ENCODE measurements at places on chromosomes 6 and 20.

GRCh38 chr20:45538209-45538799 is 978 bp downstream of the WFDC6 start:
- DNase-seq = peak; percentile 42

DNA sequence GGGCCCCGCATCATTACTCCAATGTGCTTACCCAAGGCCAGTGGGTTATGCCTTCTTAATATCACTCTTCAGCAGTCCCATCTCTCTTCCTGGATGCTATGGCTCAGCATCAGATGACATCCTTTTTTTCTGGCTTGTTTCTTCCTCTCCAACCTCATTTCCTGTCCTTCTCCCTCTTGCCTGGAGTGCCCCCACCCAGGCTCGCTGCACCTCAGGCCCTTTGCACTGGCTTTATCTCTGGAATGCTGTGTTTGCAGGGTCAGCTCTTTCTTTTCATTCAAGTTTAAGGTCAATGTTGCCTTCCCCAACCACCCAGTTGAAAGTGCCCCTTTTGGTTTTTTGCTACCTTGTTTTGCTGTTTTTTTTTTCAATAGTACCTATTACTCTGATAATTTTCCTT is 36.7 kb downstream of the CD40 start:
- DNase-seq = no peak

GRCh38 chr6:6631534-6632276 is 43.2 kb downstream of the LY86 start:
- DNase-seq = no peak

- DNase-seq = no peak
These were observed 1.3 kb upstream of the FOXC1 start for GRCh38 chr6:1608222-1609040.

DNA sequence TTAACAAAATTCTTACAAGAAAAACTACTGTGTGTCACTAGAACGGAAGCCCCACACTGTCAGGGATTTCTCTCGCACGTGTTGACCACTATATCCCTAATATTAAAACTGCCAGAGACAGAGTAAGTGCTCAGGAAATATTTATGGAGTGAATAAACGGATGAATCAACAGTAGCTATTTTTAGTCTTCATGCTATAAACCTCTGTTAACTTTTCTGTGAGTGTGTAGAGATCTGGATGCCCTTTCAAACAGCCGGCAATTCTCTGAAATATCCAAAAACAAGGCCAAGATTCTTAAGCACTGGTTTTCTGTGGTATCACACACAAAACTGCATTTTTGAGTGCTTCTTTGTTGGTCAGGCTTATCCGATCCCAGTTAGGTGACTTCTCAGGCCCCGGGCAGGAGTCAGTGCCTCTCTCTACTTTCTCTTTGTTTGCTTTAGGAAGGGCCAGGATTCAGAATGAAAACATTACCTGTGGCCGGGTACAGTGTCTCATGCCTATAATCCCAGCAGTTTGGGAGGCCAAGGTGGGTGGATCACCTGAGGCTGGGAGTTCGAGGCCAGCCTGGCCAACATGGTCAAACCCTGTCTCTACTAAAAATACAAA is 15.7 kb downstream of the ATP9A start:
- peak; percentile 44 for DNase-seq

- DNase-seq = no peak
These were observed 33.7 kb upstream of the MEI4 start for GRCh38 chr6:77619114-77619513.

DNA sequence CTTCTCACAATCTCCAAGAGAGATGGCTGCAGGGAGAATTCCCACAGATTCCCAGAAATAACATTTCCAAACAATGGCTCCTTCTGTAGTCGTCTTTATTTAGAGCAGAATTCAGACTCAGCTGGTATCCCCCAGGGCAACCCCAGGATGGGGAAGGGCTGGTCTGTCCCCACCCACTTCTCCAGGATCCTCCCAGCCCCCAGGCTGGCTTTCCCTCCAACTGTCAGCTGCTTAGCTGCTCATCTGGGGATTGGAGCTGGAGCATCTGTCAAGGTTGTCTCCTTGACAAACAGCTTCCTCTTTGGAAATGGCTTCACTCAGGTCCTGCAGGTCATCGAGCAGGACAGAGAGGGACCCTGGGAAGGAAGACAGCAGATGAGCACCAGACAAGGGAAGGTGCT is 3.5 kb upstream of the PSORS1C2 start:
- DNase-seq = no peak

DNA sequence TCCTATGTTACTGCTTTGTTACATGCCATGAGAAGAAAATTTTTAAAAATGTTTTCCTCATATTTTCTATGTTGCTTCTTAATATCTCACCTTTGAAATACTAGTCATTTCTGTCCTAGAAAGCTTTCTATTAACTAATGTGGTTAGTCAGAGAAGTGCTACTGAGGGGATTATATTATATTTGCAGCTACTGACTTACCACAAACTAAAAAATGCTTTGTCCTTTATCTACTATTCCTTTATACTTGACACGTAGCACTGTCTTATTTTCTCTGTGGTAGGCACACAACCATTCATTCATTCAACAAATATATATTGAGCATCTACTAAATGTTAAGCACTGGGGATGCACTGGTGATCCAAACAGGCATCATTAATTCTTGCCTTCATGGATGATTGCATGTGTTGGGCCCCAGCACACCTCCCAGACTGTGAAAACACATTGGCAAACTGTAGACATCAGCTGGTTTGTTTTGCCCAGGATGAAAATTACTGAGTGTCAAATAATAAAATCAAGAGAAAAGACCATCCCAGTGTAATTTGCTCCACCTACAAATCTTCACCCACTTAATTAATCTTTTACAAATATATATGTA is 10.7 kb upstream of the MLIP start:
- no peak for DNase-seq

DNA sequence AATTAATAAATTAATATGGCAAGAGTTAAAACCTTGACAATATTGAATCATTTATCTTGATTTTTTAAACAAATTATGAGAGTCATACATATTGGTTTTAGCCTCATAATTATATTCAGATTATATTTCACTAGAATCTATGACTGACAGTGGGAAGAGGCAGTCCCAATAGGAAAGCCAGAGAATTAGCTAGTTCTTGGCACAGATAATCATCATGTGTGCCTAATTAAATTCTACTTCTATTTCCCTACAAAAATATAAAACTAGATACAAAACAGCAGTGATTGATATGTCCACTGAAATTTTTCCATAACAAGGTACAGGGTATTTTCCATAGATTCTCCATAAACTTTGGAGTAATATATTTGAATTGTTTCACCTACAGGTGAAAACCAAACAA is 38.6 kb downstream of the COL9A1 start:
- DNase-seq = no peak

DNA sequence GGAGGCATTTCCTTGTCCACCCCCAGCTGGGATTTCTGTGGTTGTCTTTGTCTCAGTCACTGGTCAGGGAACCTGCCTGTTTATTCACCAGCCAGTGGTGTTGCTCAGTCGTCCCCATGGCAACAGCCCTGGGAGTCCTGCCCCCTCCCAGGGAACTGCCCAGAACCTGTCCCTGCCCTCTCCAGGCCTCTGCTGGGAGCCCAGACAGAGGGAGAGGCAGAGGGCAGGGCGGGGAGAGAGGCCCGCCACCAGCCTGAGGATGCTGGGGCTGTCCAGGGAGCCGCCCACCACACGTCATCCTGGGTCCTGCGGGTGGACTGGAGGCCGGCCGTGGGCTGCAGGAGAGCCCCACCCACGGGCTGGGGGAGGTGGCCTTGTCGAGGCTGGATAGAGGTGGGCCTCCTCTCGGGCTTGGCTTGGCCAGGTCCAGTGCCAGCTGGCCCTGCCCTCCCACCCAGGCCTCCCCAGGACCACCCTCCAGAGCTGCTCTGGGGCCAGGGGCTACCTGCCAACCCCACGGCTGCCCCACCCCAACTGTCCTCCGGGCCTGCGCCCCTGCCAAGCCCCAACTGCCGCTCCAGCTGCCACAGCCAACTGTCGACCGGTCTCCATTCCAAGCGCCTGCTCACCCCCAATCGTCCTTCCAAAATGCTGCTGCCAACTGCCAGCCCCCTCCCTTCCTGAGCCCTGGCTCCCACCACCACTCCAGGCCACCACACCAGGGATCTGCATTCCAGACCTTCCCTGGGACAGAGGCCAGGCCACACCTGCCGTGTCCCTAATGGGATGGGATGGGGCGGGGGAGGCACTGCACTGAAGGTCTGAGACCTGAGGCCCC is 4.2 kb upstream of the ZBTB46 start:
- DNase-seq = peak; percentile 55

DNA sequence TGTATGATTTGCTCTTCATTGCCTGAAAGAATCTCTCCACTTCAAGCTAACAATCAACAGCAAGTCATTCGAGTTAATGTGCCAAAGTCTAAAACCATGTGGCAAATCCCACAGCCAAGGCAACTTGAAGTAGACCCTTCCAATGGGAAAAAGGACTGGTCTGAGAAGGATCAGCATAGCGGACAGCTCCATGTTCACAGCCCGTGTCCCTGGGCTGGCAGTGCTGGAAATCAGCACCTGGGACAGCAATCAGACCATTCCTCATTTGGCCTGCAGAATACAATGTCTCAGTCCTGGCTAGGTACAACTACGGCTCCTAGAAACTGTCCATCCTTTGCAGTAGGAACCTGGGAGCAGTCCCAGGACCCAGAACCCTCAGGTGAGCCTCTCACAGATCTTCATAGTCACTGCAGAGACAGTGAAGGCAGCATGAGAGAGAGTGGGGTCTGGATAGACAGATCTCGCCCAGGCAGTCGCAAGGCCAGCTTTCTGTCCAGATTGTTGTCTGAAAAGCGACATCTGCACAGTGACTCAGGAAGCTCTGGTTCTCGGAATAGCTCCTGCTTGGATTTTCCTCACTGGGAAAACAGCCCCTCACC is 1.1 kb downstream of the GJA10 start:
- DNase-seq = peak; percentile 33

DNA sequence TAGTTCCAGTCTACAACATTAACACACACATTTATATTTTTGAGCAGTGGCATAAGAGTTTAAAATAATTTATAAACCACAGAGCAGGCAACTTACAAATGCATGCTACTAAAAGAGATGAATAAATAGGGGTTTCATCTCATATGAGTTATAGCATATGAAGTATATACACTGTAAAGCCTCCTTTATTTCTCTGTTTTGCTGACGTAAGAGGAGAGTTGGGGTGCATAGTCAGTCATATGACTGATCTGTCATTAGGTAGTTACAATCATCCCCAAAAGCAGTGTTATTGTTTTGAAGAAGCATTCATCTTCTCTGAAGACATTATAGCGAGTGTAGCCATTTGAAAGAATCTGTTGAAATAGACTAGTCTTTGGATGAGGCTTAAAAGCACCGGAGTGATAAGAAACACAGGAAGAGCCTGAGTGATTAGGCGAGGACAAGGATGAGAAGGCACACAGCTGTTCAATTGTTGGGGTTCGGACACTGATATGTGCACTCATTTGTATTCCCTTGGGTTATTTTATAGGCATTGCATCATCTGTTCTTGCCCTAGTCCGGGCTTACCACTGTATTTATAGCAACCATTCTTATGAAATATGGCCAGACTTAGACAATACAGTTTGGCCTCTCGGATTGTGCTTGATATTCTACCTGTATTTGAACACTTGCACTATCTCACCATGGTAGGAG is 325.7 kb downstream of the SAMD5 start:
- DNase-seq = no peak

- no peak for DNase-seq
These were observed 51.6 kb downstream of the CDH4 start for GRCh38 chr20:61303675-61304074.

DNA sequence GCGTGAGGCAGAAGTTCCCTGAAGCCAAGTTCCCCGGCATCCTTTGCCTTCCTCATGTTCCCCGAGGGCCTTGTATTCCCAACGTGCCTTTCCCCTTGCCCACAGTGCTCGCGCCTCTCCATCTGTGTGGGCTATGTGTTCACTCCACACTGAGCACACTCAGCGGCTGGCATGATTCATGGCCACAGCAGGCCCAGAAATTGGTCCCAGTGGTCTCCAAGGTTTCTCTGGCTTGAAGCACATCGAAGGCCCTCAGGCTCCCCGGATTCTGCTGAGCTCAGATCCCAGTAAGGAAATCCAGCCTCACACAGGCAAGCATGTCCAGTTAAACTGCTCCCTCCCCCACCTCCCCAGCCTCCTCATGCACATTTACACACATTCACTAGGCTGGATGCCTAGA is 123.6 kb downstream of the ISM1 start:
- DNase-seq = no peak

DNA sequence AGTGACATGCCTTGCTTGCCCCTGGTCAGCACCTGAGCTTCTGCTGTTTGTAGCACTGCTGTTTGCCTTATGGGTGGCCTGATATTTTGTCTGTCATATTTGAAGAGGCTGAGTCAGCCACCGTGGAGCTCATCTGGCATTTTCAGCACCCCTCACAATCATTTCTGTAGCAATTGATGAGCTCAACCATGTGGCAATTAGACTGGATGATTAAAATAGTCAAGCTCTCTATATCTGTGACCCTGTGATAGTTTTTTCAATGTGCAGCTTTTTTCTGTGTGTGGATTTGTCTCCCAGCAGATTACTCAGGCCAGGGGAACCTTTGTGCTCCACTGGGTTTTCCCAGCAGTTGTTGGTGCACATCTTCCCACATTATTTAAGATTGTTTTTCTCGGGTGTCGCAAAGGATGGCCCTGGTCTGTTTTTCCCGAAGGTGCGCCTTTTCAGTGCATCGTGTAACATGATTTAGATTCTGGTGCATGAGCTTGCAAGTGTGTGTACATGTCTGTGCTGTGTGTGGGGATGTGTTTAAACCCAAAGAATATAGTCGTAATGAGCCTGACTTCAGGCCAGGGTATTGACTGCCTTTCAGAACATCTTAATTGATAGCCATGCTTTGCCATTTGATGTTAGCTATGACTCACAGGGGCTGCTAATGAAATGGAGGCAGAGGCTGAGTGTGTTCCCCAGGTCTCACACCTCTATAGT is 31.6 kb upstream of the GLP1R start:
- no peak for DNase-seq

DNA sequence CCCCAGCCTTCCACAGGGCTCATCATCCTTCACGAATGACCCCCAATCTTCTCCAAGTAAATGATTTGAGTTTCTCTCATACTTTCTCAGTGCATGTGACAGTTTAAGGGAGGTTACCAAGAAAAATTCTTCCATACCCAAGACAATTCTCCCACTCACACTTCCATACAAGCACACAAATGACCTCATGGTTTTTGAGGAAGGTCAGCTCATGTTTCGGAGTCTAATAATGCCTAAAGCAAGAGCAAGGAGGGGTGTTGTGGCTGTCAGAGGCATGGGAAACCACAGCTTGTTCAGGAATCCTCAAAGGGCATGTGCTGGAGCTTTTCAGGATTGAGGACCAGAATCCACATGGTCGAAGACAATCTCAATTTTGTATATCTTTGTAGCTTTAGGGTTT is 279.0 kb downstream of the MAFB start:
- no peak for DNase-seq

- DNase-seq = no peak
These were observed 131.8 kb downstream of the CFAP61 start for GRCh38 chr20:20184149-20184548.

- no peak for DNase-seq
These were observed 91.7 kb upstream of the ELOVL5 start for GRCh38 chr6:53440336-53440945.

Measured in NCI-H460 (cell line).